ENCODE measurements at places on chromosomes 2 and 18. TPM values are rescaled to one million over a fixed set of nuclear protein-coding genes. Genes with fewer than 3 reads are reported as not detected.

- peak; percentile 88 for DNase-seq
Measured at GRCh38 chr2:24304098-24304497, 56.2 kb downstream of the ITSN2 start.

DNA sequence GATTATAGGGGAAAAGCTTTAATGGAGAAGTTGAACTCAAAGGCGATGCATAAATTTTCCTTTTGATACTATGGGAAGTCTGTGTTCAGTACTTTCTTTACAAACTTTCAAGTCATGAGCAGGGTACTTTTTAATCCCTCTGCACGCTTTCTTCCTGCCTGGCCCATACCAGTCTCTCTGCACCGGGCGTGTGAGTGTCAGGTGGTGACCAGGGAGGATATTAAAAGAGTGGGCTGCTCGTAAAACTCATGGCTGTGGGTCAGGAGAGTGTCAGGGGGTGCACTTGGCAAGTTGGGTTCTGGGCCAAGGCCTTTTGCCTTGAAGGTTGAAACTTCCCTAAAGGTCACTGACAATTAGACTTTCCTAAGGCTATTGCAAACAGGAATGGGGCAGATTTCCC, 367.8 kb downstream of the GPD2 start:
- DNase-seq, result no peak

- no peak for DNase-seq
Measured at GRCh38 chr2:40554665-40555294, 102.9 kb upstream of the SLC8A1 start.

GRCh38 chr2:64832936-64833335, 156.3 kb upstream of the SLC1A4 start:
- DNase-seq, result no peak

DNA sequence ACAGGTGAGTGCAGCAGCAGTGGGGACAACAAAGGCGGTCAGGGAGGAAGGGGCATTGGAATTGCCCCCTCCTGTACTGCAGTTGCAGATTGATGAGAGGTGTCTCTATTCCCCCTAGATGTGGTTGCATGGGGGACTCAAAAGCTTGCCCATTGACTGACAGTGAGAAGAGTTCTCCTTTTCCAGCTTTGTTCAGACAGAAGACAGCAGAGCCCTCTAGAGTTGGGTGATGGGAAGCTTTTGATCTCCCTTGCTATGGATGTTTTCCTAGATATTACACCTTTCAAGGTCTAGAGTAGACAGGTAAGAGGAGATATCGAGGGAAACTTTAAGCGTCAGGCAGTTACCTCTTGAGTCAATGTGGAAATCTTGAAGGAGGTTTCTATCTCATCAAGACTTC, 2.9 kb downstream of the PROKR1 start:
- DNase-seq, result no peak

Gene UGT1A4
- 1.0 TPM for total RNA-seq

GRCh38 chr18:49640741-49641140, 78.9 kb downstream of the LIPG start:
- DNase-seq, result no peak

Gene SLC19A3
- total RNA-seq, result 5.6 TPM

- no peak for DNase-seq
Measured at GRCh38 chr2:34280606-34281005, 681.5 kb upstream of the FAM98A start.

GRCh38 chr2:46461011-46461674, 18.2 kb upstream of the TMEM247 start:
- DNase-seq, result peak; percentile 96
